ENCODE measurements at places on chromosomes 5 and 9.

- peak; percentile 82 for DNase-seq
Observed at GRCh38 chr9:132631280-132631679, 38.5 kb downstream of the DDX31 start.

DNA sequence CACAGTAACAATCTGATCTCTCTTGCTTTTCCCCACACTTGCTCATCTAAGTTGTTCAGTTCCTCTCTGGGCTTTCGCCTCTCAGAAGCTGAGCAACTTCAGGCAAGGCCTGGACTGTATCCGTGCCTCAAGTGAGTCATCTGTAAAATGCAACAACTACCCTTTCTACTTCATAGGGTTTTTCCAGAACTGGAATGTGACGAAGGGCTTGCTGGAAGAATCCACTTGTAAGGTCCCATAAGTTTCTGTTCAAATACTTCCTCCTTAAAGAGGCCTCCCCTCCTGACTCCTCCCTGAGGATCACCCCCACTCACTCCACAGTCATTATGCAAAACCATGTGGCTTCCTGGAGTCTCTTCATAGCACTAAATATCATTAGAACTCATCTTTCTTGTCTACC, 17.5 kb upstream of the INSYN2B start:
- DNase-seq = no peak

DNA sequence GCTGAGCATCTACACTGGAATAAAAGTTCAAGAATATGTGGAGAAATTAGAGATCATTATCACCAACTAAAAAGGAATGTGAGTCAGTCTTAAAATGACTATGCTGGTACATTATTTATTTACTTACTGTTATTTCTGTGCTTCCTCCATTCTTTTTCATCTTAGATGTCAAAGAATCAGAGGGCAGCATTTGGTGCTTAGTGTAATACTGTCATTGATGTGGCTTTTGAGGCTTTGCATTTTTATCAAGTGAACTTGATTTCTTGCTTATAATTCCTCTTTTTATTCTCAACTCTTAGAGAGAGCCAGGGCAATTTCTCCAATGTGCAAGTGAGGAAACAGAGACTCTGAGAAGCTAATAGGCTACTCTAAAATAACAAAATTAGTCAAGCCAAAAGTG, 163.7 kb upstream of the TRPC7 start:
- no peak for DNase-seq

DNA sequence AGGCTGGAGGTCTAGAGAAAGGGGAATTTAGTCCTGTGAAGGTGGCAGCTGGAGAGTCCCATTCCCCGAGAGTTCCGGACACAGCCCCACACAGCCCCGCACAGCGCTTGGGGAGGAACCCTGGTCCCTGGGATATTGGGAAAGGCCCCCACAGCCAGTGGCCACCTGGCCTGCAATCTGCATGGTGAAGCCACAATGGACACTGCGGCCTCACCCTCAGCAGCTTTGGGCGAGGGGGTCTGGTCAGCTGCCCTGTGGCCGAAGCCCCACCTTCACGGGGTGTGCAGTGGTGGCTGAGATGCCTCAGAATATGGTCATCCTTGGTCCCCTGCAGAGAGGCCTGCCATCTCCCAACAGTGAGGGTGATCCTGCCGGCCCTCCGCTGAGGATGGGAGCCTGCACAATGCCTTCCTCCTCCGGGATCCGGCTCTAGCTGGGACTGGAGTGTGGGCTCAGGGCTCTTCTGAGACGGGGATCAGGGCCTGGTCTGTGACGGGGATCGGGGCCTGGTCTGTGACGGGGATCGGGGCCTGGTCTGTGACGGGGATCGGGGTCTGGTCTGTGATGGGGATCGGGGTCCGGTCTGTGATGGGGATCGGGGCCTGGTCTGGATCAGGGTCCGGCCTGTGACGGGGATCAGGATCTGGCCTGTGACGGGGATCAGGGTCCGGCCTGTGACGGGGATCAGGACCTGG, 33.3 kb upstream of the TMEM250 start:
- DNase-seq = peak; percentile 32

GRCh38 chr5:103010168-103010567, 109.8 kb downstream of the GIN1 start:
- DNase-seq = no peak

- no peak for DNase-seq
Observed at GRCh38 chr9:97559111-97559514, 57.6 kb downstream of the TMOD1 start.

DNA sequence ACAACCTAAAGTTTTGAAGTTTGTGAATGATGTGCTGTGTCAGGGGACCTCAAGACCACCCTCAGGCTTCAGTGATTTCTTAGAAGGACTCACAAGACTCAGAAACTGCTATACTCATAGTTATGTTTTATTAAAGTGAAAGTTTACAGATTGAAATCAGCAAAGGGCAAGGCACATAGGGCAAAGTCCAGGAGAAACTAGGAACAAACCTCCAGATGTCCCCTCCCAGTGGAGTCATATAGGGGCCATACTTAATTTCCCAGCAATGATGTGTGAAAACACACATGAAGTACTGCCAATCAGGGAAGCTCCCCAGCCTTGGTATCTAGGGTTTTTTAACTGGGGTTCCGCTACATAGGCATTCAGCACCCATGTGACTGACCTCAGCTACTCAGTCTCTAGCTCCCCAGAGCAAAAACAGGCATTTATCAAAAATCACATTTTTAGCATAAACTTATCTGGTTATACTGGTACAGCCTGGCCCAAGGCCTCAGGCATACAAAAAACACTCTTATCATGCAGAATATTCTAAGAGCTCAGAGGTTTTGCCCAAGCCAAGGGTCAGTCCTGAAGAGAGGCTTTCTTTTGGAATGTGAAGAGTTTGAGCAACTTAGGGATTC, 74.7 kb upstream of the ANKRD55 start:
- no peak for DNase-seq

DNA sequence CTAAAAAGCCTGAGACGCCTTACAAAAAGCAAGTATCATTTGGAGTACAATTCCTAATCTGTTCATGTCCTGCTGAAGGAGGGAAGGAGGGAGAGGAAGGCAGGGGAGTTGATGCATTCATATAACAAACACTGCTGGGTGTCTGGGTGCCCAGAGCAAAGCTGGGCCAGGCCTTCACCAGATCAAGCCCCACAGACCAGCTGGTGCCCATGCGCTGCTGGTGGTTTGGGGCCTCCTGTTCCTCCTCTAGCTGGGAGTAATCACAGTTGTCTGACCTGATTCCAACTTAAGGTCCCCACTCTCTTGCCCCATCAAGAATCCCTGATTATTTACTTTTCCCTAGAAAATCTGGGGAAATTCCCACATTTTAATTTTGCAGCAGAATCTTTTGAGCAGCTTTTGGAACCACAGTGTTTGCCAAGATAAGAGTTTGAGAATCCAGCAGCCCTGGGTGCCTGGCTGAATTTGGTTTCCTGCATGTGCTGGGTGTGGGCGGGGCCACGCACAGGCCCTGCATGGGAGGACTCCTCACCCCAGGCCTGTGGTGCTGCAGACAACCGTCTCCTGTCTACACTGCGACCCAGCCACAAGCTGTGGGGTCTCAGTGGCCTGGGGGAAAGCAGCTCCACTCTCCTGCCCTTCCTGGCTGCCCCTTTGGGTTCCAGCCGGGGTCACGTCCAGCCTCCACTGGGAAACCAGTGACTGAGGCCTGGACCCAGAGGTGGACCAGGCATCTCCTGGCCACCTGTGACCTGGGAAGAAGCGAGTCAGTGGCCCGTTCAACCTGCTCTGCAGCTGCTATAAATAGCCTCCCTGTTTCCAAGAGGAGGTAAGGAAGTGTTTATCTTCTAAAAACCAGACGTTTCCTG, 47.5 kb downstream of the NEURL1B start:
- no peak for DNase-seq

- DNase-seq = no peak
Observed at GRCh38 chr9:31677415-31677814, 707.0 kb upstream of the ACO1 start.

DNA sequence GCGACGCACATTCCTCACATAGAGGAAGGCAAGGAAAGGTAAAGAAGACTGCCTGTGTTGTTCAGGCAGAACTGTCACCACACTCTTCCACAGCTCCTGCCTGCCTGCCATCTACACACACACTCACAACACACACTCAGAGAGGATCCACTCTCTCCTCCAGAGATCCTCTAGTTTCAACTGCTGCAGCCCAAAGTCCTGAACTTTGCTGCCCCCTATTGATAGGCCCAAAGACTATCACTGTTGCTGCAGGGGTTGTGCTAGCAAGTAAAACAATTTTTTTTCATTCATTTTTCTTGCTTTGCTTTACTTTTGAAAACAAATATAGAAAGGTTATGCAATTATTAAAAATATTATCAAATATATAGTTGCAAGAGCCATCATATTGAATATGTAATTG, 5.9 kb upstream of the CFAP90 start:
- DNase-seq = no peak

DNA sequence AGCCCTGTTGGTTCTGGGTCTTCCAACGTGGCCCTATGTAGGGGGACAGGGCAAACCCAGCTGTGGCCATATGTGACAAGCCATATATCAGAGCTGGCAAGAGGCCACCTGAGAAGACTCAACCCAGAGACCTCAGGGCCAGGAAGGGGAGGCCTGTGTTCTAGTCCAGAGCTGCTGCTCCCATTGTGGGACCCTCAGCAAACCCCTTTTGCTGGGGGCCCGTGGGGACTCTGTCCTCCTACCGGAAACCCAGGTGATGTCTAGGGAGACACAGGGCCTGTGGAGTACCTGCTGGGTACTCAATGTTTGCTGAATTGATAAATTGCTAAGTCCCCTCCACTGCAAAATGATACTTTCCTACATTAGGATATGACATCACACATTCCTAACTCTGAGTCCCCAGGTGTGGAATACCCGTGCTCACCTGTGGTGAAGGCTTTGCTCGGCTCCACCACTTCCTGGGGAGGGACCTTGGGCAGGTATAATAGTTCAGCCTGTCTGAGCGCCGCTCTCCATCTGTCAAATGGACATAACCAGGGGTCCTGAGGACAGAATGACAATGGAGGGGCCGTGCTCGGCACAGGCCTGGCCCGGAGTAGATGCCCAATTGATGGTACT, 38.4 kb upstream of the ASS1 start:
- no peak for DNase-seq

GRCh38 chr9:108885643-108886348, 23.7 kb downstream of the ACTL7A start:
- peak; percentile 79 for DNase-seq

DNA sequence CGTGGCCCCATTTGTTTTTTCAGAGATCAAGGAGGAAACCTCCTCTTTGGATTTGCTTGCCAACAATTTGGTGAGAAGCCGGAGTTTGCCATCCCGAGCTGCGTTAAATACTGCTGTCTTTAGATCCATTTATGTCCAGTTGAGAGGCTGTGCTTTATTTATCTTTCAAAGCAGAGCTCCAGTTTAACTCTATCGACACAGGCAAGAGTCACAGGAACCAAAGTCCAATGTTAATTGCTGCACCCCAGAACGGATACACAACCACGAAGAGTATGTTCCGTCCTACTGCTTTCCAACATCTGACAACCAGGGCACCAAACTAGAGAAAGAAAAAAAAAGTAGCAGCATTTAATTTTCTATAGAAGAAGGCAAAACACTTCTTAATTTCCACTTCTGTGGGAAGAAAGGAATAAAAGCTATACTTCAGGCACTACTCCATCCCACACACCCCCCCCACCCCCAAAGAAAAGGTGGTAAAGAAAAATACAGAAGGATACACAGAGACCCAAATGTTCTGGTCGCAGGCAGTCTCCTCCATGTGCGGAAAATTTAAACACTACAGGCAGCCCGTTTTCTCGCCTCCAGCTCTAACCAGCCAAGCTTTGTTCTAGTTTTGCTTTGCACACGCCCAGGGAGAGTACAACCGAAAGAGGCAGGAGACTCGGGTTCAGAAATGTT, 1.1 kb downstream of the FEM1C start:
- DNase-seq = no peak

- no peak for DNase-seq
Observed at GRCh38 chr9:116350213-116350612, 196.6 kb downstream of the PAPPA start.

DNA sequence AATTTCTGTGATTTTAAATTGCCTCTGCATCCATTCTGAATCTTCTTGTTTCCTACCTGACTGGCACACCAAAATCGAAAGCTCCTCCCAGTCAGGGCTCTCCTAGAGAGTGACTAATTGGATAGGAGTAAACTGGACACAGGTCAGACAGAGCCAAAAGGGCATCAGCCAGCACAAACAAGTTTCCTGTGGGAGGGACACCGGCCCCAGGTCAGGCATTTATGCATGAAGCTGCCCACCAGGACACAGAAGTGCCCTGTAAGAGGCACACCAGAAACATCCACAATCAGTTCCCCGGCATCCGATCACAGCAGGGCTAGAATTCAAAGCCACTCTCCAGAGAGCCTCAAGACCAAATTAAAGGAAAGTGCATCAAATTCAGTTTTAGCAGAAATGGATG, 78.4 kb downstream of the SFXN1 start:
- no peak for DNase-seq

- DNase-seq = no peak
Observed at GRCh38 chr9:96519787-96520186, 69.8 kb downstream of the HABP4 start.

DNA sequence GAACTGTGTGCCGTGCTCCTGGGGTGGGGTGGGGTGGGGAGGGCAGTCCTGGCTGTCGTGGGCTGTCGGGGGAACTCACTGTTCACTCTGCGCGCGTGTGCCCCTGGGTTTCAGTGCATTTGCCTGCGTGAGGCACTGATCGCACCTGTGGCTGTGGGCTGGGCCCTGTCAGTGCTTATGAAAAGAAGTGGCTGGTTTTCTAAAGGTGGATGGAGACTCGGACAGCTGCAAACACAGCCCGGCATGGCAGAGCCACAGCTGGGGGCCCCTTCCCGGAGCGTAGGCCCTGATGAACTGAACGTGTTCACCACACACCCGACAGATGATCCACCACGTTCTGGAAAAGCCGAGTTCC, 42.7 kb downstream of the NKD2 start:
- no peak for DNase-seq

DNA sequence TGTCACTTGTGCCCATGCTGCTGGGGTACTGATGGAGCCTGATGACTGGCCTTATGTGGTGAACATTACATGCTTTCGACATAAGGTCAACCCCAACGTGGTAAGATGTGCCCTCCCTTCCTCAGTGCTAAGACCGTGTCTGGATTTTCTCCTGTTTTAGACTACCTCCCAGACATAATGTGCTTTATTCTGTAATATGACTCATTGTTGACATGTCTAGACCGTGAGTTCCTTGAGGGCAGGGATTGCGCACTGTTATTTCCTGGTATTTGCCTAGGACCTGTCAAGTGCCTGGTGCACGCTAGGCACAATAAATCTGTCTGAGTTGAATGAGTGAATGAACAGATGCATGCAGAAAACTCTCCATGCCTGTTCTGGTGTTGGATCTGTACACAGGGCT, 346.0 kb downstream of the KDM4C start:
- no peak for DNase-seq

DNA sequence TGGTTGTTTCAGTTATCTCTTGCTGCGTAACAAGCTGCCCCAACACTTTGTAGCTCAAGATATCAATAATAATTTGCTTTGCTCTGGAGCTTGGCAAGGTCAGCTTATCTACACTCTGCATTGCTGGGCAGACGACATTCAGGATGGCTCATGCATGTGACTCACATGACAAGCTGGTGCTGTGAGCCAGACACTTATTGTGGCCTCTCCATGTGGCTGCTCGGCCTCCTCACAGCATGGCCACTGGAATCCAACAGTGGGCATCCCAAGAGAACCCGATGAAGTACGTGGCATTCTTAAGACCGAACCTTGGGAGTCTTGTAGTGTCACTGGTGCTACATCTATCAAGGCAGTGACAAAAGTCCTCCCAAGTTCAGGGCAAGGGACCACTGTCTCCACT, 94.2 kb upstream of the MVB12B start:
- DNase-seq = no peak

All from RWPE2 (cell line).